Keratinocyte (primary cell): ENCODE measurements at places on chromosomes 16 and 17.

DNA sequence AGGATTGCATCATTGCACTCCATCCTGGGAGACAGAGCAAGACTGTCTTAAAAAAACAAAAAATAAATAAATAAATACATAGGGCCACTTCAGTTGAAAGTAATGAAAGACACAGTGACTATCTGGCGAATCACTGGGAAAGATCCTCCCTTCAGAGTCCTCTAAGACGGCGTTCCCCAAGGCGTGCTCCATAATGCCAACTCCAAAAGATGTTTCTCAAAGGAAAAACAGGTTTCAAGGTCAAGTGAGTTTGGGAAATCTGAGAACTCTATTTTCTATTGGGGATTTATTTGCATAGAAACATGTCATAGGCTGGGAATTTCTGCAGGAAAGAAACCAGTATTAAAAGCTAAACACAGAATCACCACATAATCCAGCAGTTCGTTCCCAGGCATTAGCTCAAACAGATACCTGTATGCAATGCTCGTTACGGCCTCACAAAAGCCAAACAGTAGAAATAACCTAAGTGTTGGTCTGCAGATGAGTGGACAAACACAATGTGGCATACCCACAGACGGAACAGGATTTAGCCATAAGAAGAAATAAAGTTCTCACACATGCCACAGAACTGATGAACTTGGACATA is 7.9 kb downstream of the KLHDC4 start:
- DNase-seq: no peak

DNA sequence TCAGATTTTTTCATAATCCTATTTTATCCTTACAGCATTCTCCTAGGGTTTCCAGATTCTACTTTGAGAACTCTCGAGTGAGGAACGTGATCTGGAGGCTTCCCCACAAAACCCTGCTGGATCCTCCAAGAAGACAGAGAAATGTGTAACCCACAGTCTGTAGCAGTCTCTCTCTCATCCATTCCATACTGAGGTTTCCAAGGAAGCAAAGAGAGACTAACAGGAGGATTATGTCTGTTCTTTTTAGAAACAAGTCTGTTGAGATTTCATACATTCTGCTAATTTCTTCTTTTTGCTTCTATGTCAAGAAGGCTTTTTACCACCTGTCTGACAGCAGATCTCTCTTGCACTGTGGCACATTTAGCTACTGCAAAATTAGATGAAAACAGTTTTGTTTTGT is 18.8 kb downstream of the TMIGD1 start:
- DNase-seq: no peak

- DNase-seq: peak; percentile 99
Observed at GRCh38 chr17:3754458-3755334, 31.0 kb downstream of the HASPIN start.

GRCh38 chr16:12893050-12893750 is 8.2 kb upstream of the SHISA9 start:
- DNase-seq: no peak

- DNase-seq: no peak
Observed at GRCh38 chr17:71914042-71914441, 206.8 kb upstream of the SOX9 start.

DNA sequence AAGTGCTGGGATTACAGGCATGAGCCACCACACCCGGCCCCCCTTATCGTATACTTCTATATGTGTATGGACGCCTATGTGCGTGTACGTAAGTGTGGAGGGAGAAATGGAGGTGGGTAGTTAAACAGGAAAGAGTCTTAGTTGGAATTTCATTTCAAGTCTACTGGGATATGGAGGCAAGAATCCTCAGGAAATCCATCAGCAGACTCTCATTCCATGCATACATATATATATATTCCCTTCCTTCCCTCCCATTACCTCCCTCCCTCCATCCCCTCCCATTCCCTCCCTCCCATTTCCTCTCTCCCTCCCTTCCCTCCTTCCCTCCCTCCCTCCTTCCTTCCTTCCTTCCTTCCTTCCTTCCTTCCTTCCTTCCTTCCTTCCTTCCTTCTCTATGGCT is 391.7 kb upstream of the RBFOX1 start:
- no peak for DNase-seq

DNA sequence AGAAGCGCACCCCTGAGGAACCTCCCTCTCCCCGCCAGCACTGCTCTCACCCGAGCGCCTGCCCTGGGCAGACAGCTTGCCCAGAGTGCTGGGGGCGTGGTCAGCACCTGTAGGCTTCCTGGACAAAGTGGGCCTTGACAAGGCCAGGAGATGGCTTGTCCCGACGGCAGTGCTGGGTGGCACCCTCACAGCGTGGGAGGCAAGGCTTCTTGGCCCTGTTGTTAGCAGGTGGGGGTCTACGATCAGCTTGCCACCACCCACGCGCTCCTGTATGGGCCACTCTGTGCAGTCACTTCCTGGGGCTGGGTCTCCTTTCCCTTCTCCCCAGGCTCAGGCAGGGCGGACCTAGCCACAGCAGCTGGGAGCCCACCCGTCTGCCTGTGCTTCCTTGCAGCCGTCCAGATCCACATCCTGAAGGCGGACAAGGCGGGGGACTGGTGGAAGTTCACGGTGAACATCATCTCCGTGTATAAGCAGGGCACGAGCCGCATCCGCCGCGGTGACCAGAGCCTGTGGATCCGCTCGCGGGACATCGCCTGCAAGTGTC is 218.0 kb downstream of the NTN1 start:
- DNase-seq: no peak

GRCh38 chr17:38322897-38323296 is 20.9 kb downstream of the GPR179 start:
- no peak for DNase-seq

DNA sequence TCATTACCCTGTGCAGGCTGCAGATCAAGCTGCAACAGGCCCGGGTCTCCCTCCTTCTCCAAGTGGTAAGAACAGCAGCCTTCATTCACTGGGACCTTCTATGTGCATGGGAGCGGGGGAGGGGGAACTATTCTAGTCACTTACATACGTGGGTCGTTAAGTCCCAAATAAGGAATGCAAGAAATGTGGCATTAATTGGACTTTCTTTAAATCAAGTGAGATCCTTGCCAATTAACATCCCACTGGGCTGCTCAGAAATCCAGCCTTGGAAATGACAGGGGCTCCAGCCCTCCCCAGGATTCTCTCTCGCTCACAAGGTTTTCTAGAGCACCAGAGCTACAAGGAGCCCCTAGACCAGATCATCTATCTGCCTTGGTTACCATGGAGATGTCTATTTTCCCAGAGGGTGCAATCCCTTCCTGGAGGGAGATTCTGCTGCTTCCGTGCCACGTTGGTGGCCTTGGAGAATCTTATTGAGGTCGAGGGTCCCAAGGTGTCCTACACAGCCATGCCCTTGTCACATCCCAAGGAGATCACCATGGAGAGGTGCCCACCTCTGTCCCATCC is 5.2 kb upstream of the EIF1 start:
- DNase-seq: no peak

DNA sequence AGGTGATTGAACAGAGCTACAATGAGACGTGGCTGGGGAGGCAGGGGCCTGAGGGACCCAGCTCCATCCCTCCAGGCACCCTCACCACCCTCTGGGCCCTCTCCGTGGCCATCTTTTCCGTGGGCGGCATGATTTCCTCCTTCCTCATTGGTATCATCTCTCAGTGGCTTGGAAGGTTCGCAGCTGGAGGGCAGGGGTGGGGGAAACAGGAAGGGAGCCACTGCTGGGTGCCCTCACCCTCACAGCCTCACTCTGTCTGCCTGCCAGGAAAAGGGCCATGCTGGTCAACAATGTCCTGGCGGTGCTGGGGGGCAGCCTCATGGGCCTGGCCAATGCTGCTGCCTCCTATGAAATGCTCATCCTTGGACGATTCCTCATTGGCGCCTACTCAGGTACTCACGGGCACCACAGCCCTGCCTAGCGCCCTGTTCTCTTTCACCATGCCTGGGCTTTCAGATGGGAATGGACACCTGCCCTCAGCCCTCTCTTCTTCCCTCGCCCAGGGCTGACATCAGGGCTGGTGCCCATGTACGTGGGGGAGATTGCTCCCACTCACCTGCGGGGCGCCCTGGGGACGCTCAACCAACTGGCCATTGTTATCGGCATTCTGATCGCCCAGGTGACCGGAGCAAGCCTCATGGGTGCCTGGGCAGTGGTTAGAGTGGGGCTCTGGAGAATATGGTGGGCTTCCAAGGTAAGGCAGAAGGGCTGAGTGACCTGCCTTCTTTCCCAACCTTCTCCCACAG is 2.1 kb downstream of the SLC2A4 start:
- DNase-seq: no peak

DNA sequence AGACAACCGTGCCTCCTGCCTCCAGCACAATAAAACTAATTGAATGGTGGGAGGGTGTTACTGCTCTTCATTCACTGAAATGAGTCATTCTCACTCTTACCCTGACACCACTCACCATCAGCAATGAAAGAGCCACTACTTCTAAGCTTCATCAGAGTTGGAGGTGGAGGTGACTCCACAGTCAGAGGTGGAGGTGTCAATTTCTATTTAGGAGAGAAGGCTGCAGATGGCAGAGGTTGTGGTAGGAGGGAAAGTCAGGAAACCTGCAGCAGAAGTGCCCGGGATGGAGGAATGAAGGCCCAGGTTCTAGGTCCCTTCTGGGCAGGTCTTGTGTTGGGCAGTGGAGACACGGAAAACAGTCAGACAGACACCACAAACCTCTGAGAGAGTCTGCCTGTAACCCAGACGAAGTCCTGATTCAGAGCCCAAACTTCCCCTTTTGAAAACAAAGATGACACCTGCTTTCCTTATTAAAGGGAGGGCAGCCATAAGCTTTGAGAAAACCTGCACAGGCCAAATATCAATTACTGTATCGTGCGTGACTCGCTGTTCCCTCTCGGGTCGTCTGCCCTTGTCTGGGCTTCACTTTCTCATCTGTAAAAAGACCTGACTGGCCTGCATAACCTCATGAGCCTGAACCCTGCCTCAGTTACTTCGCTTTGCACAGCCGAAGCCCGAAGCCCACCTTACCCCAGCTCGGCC is 668 bp downstream of the ATPAF2 start:
- no peak for DNase-seq

DNA sequence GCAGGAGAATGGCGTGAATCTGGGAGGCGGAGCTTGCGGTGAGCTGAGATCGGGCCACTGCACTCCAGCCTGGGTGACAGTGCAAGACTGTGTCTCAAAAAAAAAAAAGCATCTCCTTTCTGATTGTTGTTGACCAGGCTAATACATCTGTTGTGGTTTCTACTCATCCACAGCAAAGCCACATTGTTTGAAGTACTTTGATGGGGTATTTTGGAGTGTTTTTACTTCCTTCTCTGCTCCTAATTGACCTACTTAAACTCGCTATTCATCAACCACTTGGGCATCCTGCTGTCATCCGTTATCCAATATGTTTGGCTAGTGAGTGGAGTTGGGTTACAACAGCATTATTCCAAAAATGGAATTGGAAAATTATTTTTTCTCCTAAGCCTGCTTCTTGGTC is 3.5 kb upstream of the CDC27 start:
- DNase-seq: no peak
